ENCODE measurements at places on chromosomes 1 and 21. TPM values are rescaled to one million over a fixed set of nuclear protein-coding genes. Genes with fewer than 3 reads are reported as not detected.

Gene IFFO2
- total RNA-seq = 7.7 TPM

- DNase-seq = no peak
Observed at GRCh38 chr21:33315946-33316710, 8.6 kb upstream of the IFNAR1 start.

DNA sequence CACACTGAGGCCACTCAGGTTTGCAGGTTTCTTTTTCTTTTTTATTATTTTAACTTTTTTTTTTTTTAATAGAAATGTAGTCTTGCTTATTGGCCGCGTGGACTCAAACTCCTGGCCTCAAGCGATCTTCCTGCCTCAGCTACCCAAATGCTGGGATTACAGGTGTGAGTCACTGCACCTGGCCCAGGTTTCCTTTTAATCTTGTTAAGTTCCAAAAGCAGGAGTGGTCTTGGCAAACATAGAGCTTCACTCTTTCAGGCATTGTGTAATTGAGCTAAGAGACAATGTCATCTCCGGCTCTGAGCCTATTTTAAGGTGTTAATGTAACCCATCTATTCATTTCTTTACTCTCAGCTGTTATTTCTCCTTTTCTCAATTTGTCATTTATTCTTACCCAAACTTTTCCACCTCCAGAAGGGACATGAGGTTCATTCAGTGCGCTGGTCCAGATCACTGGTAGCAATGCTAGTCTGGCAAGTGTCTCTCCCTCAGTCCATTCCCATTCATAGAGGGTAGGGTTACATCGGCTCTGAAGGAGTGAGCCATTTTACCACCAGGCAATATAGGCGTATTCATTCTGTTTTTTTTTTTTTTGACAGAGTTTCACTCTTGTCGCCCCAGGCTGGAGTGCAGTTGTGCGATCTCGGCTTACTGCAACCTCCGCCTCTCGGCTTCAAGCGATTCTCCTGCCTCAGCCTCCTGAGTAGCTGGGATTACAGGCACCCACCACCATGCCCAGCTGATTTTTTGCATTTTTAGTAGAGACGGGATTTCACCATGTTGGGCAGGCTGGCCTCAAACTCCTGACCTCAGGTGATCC is 11.3 kb upstream of the MFSD2A start:
- no peak for DNase-seq

- DNase-seq = peak; percentile 62
Observed at GRCh38 chr1:226548256-226549093, at the start of gene STUM. Gene STUM (plus strand): TSS chr1:226548764. CDS start chr1:226548905, 141 bp downstream.

DNA sequence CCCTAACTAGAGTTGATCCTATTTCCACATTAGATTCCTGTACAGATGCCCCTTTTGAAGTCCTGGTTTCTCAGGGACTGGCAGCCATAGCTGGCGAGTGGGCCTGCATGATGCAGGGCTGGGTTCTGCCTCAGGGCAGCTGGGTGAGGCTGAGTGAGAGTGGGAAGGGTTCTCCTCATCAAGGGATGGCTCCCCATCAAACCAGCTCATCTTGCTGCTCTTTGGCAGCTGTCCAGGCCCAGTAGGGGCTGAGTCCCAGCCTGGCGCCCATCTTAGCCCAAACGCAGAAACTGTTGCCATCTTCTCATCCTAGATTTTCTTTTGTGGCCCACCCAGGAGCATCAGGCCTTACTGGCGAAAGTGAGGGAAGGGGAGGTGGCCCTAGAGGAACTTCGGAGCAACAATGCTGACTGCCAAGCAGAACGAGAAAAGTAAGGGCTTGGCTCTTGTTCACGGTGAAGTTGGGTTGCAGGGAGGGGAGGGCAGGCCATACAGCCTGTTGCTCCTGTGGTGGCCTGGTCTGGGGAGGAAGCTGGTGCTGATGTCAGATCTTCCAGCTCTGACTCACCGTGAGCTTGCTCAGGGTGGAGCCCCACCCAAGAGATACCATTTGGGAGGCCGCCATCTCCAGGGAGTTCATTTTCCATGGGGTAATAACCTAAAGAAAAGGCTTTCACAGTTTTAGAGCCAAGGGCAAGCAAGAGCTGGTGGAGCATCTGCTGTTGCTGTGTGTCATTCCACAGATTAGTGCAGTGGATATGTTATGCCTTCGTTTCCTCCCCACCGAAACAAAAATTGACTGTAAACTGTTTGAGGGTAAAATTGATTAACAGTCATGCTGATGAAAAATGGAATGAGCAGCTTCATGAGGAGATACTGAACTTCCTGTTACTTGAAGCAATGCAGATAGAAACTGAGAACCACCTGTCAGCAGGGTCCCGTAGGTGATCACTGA is 34.7 kb downstream of the TUFT1 start:
- no peak for DNase-seq

Gene GABPB2
- 9.4 TPM for total RNA-seq

DNA sequence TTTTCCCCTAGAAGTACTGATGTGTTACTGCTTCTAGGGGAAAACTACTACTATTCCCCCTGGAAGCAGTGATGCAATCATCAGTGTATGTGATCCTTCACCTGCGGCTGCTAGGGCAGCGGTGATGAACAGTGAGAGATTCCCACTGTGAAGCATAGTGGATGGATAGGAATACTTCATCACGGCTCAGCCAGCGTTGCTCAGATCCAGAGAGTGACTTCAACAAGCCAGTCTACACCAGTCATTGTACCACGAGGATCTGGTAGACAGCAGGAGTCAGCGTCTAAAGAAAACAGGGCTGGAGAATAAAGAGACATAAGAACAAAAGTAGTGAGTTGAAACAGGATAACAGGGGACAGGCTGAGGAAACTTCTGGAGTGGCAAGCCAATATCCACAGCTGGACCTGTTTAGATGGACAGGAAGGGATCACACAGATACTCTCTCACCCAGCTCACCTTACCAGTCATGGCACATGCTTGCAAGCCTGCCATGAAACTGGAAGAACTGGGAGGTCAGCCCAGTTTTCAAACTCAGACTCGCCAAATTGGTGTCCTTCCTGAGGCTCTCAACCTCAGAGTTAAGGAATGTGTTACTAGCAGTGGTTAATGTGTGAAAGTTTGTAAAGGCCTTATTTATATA is 42.4 kb upstream of the LRRC52 start:
- no peak for DNase-seq
